ENCODE measurements at places on chromosomes 6 and 20.
A peak's percentile ranks its signal among the peaks of the same experiment; 100 is the strongest.

DNA sequence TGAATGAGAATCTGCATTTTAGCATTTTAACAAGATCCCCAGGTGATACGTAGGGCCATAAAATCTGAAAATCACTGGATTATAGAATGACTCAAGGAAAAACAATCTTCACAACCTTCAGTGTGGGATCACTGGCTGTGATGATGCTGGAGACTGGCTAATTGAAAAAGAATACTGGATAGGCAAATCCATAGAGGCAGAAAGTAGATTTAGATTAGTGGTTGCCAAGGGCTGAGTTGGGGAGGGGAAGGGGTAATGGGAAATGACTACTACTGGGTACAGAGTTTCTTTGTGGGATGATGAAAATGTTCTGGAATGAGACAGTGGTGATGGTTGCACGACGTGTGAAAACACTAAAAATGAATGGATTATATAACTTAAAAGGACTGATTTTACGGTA, 84.1 kb downstream of the CDK19 start:
- no peak for DNase-seq

DNA sequence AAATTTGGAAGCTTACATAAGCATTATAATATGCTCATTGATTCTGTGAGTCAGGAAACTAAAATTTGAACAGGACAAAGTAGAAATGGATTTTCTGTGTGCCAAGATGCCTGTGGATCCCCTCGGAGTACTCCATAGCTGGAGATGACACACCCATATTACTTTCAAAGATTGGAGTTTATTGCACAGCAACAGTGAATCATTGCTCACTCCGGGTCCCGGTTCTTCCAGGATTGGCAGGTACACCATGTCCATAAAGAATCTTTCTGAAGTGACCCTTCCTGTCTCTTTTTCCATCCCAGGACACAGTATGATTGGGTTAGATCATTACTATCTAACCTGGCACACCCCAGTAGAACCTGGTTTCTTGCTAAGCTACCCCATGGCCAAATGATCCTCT, 2.7 kb upstream of the BTN2A2 start:
- DNase-seq: no peak

DNA sequence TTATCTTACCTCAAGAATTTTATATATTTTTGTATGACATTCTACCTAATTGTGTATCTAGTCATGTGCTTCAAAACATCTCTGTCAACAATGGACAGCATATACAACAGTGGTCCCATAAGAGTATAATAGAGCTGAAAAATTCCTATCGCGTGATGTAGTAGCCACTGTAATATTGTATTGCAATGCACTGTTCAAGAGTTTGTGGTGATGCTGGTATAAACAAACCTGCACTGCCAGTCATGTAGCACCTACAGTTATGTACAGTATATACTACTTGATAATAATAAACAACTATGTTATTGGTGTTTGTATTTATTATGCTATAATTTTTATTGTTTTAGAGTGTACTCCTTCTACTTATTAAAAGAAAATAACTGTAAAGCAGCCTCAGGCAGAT, 672.7 kb downstream of the CD109 start:
- DNase-seq: no peak

GRCh38 chr6:148200293-148200692, 142.3 kb upstream of the SASH1 start:
- DNase-seq: no peak

DNA sequence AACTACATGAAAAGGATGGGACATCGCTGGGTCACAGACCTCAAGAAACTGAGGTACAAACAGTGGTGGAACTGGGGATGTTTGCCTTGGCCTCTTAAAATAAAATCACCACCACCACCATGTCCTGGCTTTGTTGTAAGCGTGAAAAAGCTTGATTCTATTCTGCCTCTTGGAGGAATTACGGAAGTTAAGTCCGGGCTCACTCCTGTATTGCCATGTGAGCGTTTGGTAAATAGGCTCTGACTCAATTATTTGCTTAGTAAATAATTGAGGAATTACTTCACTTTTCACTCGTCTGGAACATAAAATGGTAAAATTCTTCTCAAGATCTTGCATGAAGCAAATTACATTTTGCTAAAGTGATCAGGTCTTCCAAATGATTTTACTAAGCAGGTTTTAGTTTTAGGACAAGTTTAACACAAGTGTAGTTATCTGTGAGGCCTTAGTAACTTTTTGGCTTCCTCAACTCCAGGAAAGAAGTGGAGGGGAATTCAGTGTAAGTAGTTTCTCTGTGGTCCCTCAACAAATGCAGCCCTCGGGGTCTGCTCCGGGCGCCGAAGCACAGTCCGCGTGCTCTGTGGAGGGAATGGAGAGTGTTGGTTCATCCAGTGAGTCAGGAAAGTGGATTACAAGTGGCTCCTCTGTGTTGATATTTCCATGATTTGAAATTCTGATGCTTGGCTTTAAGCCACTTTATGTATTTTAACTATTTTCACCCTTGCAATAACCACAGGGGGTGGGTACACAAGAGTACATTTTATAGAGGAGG, 23.8 kb downstream of the IYD start:
- DNase-seq: no peak

GRCh38 chr20:20085071-20085470, 32.7 kb downstream of the CFAP61 start:
- no peak for DNase-seq

DNA sequence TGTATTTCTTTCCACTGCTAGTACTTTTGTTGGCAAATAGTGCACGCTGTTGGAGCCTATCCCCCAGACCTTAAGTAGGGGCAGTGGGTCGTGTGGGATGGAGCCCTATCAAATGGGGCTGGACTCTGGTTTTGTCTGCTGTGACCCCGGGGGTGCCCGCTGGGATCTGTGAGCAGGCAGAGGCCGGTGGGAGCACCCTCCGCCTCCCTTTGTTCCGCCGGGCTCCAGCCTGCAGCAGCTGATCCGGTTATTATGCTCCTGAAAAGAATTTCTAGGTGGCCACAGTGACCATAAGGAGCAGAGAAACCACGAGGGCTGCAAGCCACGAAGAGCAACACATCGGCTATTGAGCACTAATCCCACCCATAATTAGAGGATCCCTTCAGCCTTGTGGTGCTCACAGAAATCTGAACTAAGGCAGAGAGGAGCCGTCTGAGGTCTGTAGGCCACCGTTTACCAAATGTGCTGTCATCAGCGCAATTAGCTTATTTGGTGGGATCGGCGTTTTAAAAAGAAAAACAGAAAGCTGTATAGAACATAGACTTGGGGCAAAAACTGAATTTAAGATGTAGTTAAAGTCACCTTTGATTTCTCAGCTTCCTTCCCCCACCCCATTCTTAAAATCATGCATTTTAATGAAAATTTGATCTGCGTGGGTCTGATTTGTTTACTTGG, 598.3 kb upstream of the JAG1 start:
- DNase-seq: no peak

- DNase-seq: peak; percentile 81
Measured at GRCh38 chr6:37210313-37210968, 40.5 kb downstream of the PIM1 start.

GRCh38 chr6:37987559-37987958, 168.0 kb downstream of the ZFAND3 start:
- DNase-seq: no peak

DNA sequence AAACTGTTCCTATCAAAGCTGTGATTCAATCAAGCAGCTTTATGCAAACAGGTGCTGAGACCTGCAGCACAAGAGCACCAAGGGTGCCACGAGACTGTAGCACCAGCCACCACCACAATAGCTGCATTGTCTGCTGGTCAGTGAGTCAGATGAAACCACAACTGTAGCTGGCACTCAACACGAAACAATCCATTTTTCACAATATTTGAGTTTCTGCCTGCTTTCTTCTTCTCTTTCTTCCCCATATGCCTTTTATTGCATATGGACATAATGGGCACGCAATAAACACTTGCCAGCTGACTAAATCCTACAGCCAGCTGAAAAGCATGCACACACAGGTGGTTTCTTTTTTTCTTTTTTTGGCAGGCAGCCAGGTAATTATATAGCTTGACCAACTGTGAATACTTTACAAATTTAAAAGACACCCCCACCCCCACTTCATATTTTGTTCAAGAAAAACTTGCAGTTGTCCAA, 16.6 kb downstream of the SLC2A12 start:
- peak; percentile 67 for DNase-seq

GRCh38 chr6:169685860-169686259, 16.0 kb downstream of the WDR27 start:
- no peak for DNase-seq

DNA sequence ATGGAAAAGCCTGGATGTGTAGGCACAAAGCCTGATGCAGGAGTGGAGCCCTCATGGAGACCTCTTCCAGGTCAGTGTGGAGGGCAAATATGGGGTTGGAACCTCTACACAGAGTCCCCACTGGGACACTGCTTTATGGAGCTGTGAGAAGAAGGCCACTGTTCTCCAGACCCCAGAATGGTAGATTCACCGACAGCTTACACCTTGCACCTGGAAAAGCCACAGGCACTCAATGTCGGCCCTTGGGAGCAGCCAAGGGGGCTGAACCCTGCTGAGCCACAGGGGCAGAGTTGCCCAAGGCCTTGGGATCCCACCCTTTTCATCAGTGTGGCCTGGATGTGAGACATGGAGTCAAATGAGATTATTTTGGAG, 24.9 kb downstream of the NCR2 start:
- DNase-seq: no peak

Data from COLO829 (cell line).